HuH-7.5 (cell line): ENCODE measurements at places on chromosomes 3 and 15.

- DNase-seq = peak; percentile 16
These were observed 768 bp downstream of the ANO10 start for GRCh38 chr3:43620831-43621655.

GRCh38 chr3:128435058-128435457 lies 31.6 kb downstream of the DNAJB8 start:
- DNase-seq = no peak

GRCh38 chr3:187013159-187013716 lies 82.9 kb downstream of the ST6GAL1 start:
- DNase-seq = no peak

- no peak for DNase-seq
These were observed 62.0 kb upstream of the TRIM71 start for GRCh38 chr3:32755761-32756160.

- no peak for DNase-seq
These were observed 428.8 kb upstream of the TPRG1 start for GRCh38 chr3:188742755-188743550.

- DNase-seq = no peak
These were observed 300.2 kb upstream of the SLCO3A1 start for GRCh38 chr15:91553196-91553854.

DNA sequence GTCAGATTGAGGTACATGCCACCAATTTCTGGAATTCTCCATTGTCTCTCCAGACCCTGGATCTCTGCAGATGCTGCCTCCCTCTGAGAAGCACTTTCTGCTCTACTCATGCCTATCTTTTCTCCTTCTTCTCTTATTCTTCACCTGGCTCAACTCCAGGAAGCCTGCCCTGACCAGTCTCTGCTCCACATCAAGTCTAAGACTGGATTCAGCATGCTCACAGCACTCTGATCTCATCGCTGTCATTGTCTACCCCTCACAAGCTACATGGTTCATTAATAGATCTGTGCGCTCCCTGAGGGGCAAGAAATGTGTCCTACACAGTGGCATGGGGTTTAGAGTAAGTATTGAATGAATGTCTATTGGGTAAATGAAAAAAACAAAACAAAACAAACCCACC lies 38.7 kb downstream of the CCR4 start:
- no peak for DNase-seq

- DNase-seq = no peak
These were observed 7.4 kb downstream of the PTH1R start for GRCh38 chr3:46884929-46885328.

DNA sequence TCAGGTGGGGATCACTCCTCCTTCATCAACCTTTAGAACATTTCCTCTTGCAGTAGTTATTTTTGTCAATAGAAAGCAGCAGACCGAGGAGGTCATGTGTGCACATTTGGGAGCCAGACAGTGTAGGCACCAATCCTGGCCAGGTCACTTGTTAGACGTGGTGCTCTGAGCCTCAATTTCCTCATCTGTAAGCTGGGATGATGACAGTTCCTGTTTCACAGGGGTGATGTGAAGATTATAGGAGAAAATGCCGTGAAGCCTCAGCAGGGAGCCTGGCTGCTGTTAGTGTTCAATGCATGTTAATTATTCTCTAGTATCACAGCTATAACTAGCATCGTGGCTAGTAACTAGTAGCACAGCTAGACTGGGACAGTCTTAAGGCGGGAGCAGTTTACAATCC lies 64.7 kb downstream of the ATP2B2 start:
- no peak for DNase-seq

GRCh38 chr3:124650798-124651197 lies 79.5 kb upstream of the UMPS start:
- DNase-seq = no peak

DNA sequence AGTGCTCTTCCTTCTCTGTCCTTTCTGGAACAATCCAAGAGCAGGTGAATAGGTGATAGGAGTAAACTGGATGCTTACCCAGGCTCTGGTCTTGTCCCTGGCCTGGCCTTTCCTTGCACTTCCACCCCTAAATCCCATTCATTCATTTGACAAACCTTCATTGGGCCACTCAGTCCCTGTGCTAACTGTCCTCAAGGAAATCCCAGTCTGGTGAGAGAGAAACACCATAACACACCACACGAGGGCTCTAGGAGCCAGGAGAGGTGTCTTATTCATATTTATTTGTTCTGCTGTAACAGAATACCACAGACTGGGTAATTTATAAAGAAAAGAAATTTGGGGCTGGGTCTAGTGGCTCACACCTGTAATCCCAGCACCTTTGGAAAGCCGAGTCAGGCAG lies 22.8 kb downstream of the EFCC1 start:
- DNase-seq = no peak

DNA sequence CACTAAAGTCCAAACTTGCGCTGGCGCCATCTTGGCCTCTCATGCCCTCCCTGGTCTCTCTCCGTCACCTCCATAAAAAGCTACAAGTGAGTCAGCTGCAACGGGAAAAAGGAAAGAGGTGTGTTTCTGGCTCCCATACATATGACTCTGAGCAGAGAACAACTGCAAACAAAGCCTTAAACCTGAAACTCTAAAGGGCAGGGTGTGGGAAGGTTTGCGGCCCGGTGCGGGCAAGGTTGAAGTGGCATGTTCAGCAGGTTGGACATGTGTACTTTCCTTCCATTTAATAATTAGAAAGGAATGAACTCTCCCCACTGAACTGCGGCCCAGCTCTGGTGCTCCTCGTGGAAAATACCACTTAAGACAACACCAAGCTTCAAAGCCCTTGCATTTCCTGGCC lies 59.0 kb upstream of the PPARG start:
- DNase-seq = no peak

DNA sequence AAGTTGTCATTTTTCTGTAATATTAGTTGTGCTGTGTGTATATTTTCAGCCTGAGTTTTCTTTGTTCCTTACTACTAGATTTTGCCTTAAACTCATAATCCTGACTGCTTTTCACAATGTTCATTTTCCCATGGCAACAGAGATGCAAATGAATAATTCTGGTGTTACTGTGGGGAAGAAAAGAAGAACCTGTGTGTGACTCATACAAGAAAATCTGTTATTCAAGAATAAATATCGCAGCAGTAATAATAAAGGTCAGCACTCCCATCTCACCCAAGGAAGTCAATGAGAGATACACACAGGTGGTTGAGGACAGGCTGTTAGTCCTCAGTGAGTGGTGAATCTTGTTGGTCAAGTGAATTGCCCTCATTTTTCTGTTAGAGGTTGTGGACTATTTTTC lies 656.6 kb upstream of the NAALADL2 start:
- DNase-seq = no peak

DNA sequence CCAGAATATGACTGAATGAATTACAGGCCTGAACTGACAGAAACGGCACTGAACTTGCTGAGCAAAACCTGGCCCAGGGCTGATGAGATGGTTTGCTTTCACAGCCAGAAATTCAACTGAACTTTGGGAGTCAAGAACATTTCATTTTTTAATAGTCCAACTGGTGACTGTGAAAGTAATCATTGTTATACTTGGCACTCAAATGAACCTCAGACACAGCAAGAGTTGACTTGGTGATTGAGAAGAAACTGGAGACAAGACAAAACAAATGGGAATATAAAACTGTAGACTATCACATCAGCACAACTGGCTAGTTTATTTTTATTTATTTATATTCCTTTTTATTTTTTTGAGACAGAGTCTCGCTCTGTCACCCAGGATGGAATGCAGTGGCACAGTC lies 858.9 kb upstream of the CFAP20DC start:
- no peak for DNase-seq

DNA sequence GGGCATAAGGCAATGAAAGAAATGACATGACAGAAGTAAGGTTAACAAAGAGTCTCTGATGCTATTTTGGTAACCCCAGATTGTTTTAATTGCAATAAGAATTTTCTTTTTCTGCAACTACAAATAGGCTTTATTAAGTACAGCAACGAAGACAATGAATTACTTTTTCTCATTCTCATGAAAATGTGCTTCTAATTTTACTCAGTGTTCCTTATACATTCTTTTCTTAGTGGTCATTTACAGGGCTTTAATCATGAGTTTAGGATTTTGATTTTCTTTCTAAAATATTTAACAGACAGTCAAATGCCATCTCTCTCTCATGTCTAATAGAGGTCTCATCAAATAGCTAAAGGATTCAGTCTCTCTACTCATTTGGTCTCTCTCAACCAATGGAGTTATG lies 452.1 kb downstream of the RAP2B start:
- DNase-seq = no peak

DNA sequence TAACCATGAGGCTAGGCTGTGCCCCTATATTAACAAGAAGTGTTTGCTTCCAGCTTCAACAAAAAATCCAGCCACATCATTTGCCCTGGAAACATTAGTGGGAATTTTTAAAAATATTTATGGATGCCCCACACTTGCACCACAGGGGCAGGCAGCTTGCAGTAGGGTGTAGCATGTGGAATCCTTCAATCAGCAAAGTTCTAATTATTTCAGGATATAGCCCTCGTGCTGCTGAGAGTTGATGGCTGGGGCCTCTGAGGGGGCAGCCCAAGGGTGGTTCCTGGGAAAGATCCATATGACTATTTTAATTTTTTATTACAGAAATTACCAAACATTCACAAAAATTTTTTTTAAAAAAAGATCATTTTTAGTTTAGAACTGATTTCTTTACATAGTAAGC lies 35.1 kb upstream of the LMCD1 start:
- DNase-seq = no peak

DNA sequence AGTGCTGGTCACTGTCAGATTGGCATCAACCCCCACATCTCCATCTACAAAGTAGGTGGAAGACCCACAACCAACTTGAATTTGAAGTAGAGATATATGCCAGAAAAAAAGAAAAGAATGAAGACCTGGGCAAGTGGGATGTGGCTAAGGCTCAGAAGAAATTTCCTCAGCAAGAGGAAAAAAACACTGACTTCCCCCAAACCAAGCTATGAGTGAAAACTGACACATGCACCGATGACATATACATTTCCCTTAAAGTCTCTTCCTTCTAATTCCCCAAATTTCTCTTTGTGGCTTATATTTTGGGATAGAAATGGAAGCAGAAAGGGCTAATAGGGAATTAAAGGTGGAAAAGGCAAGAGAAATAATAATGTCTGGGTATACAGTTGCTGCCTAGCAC lies 59.0 kb downstream of the CYP19A1 start:
- no peak for DNase-seq

GRCh38 chr3:23480329-23480714 lies 277.2 kb downstream of the UBE2E2 start:
- no peak for DNase-seq

- DNase-seq = no peak
These were observed 266.4 kb downstream of the PYDC2 start for GRCh38 chr3:191727338-191727737.

- DNase-seq = no peak
These were observed 19.3 kb upstream of the IREB2 start for GRCh38 chr15:78418686-78419085.

GRCh38 chr3:36597422-36597821 lies 166.9 kb downstream of the DCLK3 start:
- no peak for DNase-seq

DNA sequence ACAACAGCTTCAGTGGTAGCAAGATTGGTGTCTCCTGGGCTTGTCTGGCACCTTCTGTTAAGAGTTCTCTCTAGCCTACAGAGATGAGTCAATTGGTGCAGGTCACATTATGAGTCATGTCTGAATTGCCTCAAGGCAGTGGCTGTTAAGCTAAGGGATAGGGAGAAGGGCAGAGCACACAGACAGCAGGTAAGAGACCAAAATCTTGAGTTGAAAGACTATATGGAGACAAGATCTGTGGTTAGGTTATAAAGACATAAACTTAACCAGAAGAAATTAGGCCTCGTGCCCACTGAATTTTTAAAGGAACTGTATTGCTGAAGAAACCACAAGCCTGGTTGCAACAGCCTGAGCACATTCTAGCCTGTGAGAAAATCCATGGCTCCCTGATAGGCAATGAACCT lies 19.2 kb upstream of the KPNA1 start:
- DNase-seq = no peak

- no peak for DNase-seq
These were observed 274.3 kb downstream of the SUCLG2 start for GRCh38 chr3:67380118-67380517.

- no peak for DNase-seq
These were observed 84.7 kb downstream of the ADAMTS17 start for GRCh38 chr15:100256970-100257650.

GRCh38 chr3:278300-279064 lies 81.9 kb downstream of the CHL1 start:
- no peak for DNase-seq

GRCh38 chr15:48565560-48566482 lies 79.7 kb downstream of the FBN1 start:
- no peak for DNase-seq

DNA sequence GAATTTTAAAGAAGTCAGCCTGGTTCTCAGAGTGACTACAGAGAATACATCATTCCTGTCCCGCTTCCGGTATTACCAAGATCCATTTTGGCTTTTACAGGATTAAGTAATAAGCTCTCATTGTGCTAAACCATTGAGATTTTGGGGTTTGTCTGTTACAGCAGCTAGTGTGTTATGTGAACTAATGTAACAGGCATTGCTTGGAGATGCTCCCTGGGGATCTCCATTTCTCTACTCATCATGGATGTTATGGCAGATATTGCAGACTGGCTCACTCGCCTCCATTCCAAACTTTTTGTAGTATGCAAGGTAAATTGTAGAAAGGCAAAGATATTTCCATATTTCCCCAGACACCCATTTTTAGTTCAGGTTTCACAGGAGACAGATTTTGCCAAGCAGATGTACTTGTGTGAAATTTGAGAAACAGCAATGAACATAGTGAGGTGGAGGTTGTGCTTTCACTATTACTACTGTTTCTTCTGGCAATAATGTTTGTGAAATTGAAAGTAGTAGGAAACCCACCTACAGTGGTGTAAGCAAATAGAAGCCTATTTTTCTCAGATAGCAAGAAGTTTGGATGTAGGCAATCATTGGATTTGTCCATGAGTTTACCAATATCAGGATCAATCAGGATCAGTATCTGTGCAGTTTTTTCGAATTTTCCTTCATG lies 177.1 kb upstream of the GALNT15 start:
- no peak for DNase-seq

GRCh38 chr3:71724584-71725270 lies 475 bp downstream of the EIF4E3 start:
- peak; percentile 57 for DNase-seq

DNA sequence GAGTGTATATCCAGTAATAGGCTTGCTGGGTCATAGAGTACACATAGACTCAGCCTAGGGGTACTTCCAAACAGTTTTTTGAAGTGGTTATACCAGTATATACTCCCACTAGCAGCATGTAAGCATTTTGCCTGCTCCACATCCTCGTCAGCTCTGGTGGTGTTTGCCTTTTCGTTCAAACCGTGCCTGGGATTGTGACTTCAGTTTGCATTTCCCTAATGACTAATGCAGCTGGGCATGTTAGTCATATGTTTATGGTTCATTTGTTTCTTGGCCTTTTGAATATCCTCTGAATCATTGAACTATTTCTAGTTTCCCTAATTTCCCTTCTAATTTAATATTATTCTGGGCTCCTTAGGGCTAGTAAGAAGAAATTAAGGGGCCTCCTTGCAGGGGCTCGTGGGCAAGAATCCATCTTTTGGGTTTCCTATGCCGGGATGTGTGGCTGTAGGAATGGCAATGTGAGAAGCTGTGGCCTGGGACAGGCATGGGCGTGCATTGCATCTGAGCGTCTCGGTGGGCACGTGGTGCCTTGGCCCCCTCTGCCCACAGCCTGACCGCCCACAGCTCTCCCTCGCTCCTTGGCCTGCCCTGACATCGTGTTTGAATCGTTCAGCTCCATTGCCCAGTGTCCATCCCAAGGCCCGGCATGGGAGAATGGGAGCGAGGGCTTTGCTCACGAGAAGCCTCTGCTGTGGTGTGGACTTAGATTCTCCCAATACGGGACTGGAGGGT lies 26.4 kb downstream of the FAH start:
- no peak for DNase-seq

- DNase-seq = no peak
These were observed 6.9 kb downstream of the IQGAP1 start for GRCh38 chr15:90394748-90395442.
